Pericardium fibroblast (primary cell): ENCODE measurements at places on chromosomes 6 and 20. TPM values are rescaled to one million over a fixed set of nuclear protein-coding genes. Genes with fewer than 3 reads are reported as not detected.

BPIFB1 gene
- not detected in 2 replicates for total RNA-seq

PPIL6 gene
- 0.94 and 5.3 TPM in 2 replicates for total RNA-seq

PMEPA1 gene
- total RNA-seq: 1.6 and 1.7 TPM in 2 replicates

PNPLA1 gene
- not detected in 2 replicates for total RNA-seq

XKR7 gene
- not detected in 2 replicates for total RNA-seq

RNF39 gene
- not detected in 2 replicates for total RNA-seq

TP53RK gene
- total RNA-seq: 15.9 and 25.7 TPM in 2 replicates

RALY gene
- total RNA-seq: 83.6 and 103 TPM in 2 replicates

FILIP1 gene
- 0.43 and 2.0 TPM in 2 replicates for total RNA-seq

CST2 gene
- total RNA-seq: not detected in 2 replicates

MEI4 gene
- total RNA-seq: not detected in 2 replicates

SNTA1 gene
- 33.3 and 60.7 TPM in 2 replicates for total RNA-seq

MLN gene
- not detected in 2 replicates for total RNA-seq

PRL gene
- not detected in 2 replicates for total RNA-seq

ZBTB22 gene
- total RNA-seq: 18.5 and 19.1 TPM in 2 replicates

PI3 gene
- not detected in 2 replicates for total RNA-seq

TFAP2D gene
- not detected in 2 replicates for total RNA-seq

PNLDC1 gene
- 1.4 TPM in 1 of 2 replicates, not detected in the other for total RNA-seq

MCHR2 gene
- total RNA-seq: not detected in 2 replicates

SLPI gene
- 1.7 and 19.5 TPM in 2 replicates for total RNA-seq

CYP39A1 gene
- total RNA-seq: 1.6 TPM in 1 of 2 replicates, not detected in the other

ANGPT4 gene
- total RNA-seq: under 0.01 and 0.17 TPM in 2 replicates

MUCL3 gene
- total RNA-seq: not detected in 2 replicates

OR2H1 gene
- total RNA-seq: not detected in 2 replicates

MAS1 gene
- total RNA-seq: under 0.01 TPM in 1 of 2 replicates, not detected in the other

TMEM151B gene
- total RNA-seq: not detected in 2 replicates

SPEF1 gene
- 0.23 TPM in 1 of 2 replicates, not detected in the other for total RNA-seq

SPATA2 gene
- 1.5 and 3.0 TPM in 2 replicates for total RNA-seq

HLA-DRB5 gene
- total RNA-seq: not detected in 2 replicates

COL12A1 gene
- 170 and 390 TPM in 2 replicates for total RNA-seq

LY86 gene
- not detected in 2 replicates for total RNA-seq

NKX2-4 gene
- total RNA-seq: not detected in 2 replicates

SYCP2 gene
- total RNA-seq: 0.47 TPM in 1 of 2 replicates, not detected in the other

OR2W1 gene
- total RNA-seq: not detected in 2 replicates

CASS4 gene
- 1.4 and 19.1 TPM in 2 replicates for total RNA-seq

TREML2 gene
- total RNA-seq: not detected in 2 replicates
